ENCODE measurements at places on chromosomes 6 and 20.

DNA sequence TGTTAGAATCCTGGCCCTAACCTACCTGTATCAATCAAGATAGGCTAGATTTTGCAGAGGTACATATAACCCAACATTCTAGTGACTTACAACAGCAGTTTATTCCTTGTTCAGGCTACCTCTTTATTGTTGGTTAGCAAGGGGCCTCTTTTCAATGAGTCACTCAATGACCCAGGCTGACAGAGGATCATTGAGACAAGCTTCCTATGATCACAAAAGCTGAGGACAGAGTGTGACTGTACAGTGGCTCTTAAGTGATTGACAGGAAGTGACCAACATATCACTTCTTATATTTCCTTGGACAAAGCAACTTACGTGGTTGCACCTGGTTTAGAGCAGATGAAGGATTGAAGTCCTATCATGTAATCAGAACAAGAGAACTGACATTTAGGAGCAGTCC is 740.9 kb downstream of the FRK start:
- no peak for DNase-seq

DNA sequence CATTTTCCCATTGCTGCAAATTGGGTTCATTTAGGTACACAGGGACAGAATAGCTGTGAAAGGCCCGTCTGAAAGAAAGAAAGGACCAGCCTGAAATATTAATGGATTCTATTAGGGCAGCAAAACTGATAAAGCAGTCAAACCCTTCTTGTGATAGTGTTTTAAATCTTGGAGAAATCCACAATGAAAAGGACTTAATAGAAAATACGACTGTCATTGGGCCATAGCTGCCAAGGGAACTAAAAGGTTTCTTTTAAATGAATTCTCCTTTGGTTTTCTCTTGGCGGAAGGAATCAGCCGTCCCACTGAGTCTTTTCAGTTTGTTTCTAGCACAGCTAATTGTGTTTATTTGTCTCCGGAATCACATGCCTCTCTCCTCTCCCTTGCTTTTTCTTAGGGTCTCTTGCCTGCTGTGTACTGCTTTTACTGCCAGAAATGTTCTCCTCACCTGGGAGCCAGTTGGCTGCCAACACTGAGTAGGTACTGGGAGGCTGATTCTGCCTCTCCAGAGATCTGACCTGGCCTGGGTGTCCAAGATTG is 11.3 kb downstream of the PAQR8 start:
- DNase-seq: no peak

DNA sequence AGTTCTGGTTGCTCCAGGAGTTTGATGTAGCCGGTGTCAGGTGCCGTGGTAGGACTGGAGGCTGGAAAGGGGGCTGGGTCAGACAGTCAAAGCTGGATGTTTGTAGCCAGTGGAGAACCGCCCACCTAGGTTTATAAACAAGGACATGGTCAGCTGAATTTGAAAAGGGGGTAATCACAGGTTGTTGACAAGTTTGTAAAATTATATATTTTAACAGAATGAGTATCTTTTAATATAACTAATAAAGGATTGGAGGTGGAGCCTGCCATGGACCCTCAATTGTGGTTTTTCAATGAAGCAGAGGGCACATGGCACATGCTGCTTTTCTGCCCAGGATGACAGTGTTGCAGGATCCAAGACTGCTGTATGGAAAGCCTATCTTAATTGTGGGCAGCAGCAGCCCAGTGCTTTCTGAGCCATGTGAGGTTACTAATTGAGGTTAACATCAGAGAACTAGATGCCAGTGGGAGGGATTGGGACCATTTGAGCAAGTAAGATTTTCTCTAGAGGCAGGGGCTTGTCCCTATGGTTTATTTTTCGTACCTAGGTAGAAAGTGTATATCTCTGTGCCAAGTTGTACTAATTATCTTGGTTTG is 9.7 kb downstream of the HECA start:
- no peak for DNase-seq

- no peak for DNase-seq
Observed at GRCh38 chr20:47062226-47062890, 167.7 kb downstream of the EYA2 start.

GRCh38 chr6:111793711-111794111 is 79.5 kb downstream of the FYN start:
- no peak for DNase-seq

- no peak for DNase-seq
Observed at GRCh38 chr6:39617026-39617425, 108.2 kb downstream of the KIF6 start.

DNA sequence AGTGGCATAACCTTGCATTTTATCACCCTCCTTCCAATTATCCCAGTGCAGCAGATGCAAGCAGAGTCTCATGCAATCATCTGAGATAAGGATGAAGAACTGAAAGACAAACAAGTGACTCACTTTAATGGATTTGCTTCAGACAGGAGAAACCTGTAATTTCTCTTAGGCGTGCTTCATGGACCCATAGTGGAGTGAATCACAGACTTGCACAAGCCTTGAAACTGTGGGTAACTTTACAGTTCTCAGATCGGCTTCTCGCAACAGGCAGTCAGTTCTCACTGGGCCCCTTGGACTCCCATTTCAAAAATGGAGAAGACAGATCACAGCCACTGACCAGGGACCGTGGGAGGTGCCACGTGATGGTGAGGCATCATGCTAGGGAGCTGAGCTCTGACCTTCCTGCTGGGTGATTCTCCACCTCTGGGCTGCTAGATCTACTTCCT is at the start of gene ADGRF4:
ADGRF4 (plus strand) TSS at position 239 of the 446 bp plus-strand sequence. CDS start 8,666 bp downstream, outside the sequence.
- no peak for DNase-seq

Measured in stimulated activated CD8-positive, alpha-beta memory T cell treated with anti-CD3 and anti-CD28 coated beads, Interleukin-15, amount 100 ng/mL, for 24 hours (primary cell).